ENCODE measurements at places on chromosomes 2 and 18.

- no peak for DNase-seq
Observed at GRCh38 chr2:15651367-15651727, 59.7 kb downstream of the DDX1 start.

GRCh38 chr2:80748592-80748991, 444.0 kb upstream of the LRRTM1 start:
- DNase-seq: no peak

GRCh38 chr18:3060667-3061580, 48.0 kb upstream of the LPIN2 start:
- peak; percentile 49 for DNase-seq

- no peak for DNase-seq
Observed at GRCh38 chr2:197293252-197294007, 17.1 kb downstream of the ANKRD44 start.

- DNase-seq: no peak
Observed at GRCh38 chr2:37143974-37144373, 12.8 kb downstream of the EIF2AK2 start.

- DNase-seq: no peak
Observed at GRCh38 chr2:8986327-8986976, 17.0 kb downstream of the MBOAT2 start.

DNA sequence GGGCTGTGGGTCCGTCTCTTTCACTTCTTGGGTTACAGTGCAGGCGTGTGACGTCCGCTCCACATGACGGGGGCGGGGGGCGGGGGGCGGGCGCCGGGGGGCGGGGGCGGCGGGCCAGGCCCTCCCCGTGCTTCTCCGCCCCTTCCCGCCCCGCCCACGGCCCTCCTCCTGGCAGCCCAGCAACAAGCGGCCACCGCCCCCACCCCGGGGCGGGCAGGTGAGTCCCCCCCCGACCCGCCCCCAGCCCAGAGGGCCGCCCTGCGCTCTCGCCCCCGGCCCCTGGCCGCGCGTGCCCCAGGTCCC, 3.6 kb downstream of the ZNF516 start:
- peak; percentile 76 for DNase-seq

Measured in stimulated activated CD4-positive, alpha-beta T cell treated with anti-CD3 and anti-CD28 coated beads, Interleukin-4, amount 100 ng/mL, for 1 hour (primary cell).